ENCODE measurements at places on chromosomes 4 and X.

GRCh38 chr4:156377036-156377710 lies 423.5 kb upstream of the CTSO start:
- DNase-seq, result no peak

DNA sequence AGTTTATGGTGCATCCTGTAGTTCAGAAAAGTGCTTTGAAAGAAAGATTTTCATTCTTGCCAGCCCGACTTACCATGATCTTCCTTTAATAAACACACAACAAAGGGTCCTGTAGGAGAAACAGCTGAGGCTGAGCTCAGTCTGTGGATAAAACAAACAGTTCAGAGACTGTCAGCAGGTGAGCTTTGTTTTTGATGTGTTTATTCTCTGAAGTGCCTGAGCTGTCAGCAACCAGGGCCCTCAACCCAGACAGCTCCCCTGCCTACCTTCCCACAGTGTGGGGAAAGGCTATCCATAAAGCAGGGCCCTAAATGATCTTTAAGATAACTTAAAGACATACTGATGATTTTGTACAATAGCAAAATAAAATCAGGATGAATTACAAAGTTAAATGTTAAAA lies 459.2 kb upstream of the GALNT7 start:
- no peak for DNase-seq

- no peak for DNase-seq
These were observed 405.7 kb upstream of the GALNT7 start for GRCh38 chr4:172762895-172763294.

GRCh38 chr4:18050448-18050847 lies 28.9 kb upstream of the LCORL start:
- DNase-seq, result no peak

DNA sequence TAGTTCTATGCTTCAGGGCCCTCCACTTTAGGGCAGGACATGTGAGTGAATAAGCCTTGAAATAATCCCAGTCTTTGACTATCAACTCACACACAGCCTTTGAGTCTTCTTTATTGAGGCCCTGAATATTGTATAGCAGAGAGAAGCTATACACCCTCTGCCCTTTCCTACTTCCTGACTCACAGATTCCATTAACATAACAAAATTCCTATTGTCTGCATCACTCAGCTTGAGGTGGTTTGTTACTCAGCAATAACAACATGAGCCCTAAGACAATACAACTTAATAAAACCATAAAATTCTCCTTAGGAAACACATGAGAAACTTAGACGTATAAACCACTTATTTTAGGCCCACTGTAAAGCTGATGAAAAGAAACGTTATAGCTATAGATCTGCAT lies 680.3 kb upstream of the DIAPH2 start:
- DNase-seq, result no peak

DNA sequence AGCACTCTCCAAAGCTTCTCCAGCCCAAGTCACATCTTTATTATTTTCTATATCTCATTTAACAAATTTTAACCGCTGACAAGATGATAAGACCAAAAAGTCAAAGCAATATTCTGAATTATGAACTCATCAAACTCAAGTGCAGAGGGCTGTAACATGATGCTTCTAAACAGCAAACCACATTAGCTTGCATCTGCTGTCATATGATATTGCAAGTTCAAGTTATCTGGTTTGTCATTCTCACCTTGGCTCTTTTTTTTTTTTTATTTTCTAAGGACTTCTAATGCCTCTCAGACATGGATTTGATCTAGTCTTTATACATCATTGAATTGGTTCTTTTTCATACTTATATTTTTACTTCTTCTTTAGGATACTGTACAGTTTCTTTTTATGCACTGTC lies 93.4 kb downstream of the SLC10A7 start:
- DNase-seq, result no peak

DNA sequence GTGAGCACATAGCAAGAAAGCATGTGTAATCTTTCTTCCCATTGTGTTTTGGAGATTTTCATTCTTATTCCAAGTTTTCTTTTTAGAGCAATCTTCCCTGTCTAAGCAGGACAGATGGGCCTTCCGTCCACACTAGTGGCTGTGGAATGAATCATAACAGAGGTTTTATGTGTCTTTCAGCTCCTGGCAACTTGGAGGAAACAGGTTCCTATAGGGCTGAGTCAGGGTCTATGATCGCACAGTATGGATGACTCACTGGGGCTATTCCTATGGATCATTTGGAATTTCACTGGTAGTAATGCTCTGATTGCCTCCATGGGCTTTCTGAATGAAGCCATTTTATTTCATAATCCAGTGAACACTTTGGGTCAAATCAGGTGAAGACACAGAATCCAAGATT lies 51.8 kb upstream of the CBLL2 start:
- no peak for DNase-seq

All from progenitor cell of endocrine pancreas (in vitro differentiated cells).